ENCODE measurements at places on chromosomes 2 and 18.

- DNase-seq = no peak
These were observed 146.9 kb upstream of the POU3F3 start for GRCh38 chr2:104707056-104707455.

- no peak for DNase-seq
These were observed 15.1 kb upstream of the BOD1L2 start for GRCh38 chr18:57131782-57132181.

GRCh38 chr2:49289711-49290110, 135.4 kb upstream of the FSHR start:
- no peak for DNase-seq

GRCh38 chr2:204625135-204625534, 79.9 kb downstream of the PARD3B start:
- no peak for DNase-seq

GRCh38 chr18:13067124-13067523, 76.0 kb downstream of the CEP192 start:
- DNase-seq = no peak

DNA sequence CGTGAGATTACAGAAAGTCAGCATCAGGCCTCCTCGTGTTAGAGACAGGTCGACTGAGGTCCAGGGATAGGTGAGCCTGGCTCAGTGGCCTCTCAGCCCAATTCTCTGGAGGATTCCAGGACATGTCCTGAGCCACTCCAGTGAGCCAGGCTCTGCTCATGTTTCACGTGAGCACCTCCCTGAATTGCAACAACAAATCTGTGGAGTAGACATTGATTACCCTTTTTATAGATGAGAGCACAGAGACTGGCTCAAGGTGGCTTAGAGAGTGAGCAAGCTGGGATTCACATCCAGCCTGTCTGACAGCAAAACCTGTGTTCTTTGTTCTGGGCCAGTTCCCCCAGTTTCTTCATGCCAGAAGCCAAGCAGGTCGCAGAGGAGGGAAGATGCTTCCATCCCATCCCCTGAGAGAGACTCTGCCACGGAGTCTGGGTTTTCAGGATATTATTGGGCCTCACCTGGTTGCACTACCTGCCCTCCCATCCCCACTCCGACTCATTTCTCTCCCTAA, 46.4 kb downstream of the HS1BP3 start:
- DNase-seq = no peak

DNA sequence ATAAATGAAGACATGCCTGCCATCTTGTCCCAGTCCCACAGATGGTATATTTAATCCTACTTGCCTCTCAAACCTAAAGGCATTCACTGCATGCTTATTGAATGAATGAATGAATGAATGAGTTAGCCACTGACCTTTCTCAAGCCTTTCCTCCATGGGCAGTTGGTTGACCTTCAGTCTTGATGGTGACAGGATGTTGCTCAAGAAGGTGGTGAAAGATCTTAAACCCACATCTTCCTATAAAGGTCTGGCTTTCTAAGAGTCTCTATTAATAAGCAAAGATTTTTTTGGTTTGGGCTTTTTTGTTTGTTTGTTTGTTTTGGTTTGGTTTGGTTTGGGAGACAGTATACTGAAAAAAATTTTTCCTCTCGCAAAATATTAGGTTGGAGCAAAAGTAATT, 41.7 kb downstream of the KIAA2012 start:
- DNase-seq = no peak

- no peak for DNase-seq
These were observed 882.5 kb downstream of the SLC4A3 start for GRCh38 chr2:220509966-220510365.

- DNase-seq = peak; percentile 39
These were observed 909 bp downstream of the TMEM87B start for GRCh38 chr2:112055730-112056625.

DNA sequence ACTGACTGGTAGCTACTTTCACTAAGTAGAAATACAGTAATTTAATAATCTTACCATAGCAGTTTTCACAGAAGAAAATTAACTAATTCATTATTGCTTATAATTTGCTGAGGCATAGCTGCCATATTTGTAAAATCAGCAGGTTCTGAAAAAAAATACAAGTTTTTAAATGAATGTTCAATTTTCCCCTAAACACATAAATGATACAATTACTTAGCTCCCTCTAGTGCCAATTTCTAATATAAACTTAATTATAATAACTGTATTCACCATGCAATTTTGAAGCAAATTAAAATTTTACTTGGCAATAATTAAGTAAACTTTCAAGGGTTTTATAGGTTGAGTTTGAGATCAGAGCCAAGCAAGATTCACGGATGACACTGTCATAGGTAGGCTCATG, 1321.6 kb upstream of the ACVR2A start:
- no peak for DNase-seq

DNA sequence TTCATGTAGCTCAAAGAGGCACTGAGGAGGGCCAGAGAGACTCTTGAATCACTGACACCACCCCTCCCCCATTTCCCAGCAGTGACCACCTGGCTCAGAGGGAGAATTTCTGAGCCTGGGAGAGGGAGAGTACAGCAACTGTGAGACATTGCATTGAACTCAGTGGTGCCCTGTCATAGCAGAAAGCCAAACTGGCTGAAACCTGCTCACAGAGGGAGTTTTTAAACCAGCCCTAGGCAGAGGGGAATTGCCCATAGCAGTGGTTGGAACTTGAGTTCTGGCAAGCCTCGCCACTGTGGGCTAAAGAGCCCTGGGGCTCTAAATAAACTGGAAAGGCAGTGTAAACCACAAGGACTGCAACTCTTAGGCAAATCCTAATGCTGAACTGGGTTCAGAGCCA, 243.1 kb downstream of the ADCYAP1 start:
- no peak for DNase-seq

GRCh38 chr18:13558124-13558523, 168.2 kb downstream of the FAM210A start:
- peak; percentile 42 for DNase-seq

GRCh38 chr2:29940706-29941105, 19.3 kb upstream of the ALK start:
- no peak for DNase-seq

GRCh38 chr18:27609221-27609620, 424.1 kb upstream of the CHST9 start:
- DNase-seq = no peak

- DNase-seq = no peak
These were observed 132.9 kb downstream of the FMNL2 start for GRCh38 chr2:152467677-152468410.

DNA sequence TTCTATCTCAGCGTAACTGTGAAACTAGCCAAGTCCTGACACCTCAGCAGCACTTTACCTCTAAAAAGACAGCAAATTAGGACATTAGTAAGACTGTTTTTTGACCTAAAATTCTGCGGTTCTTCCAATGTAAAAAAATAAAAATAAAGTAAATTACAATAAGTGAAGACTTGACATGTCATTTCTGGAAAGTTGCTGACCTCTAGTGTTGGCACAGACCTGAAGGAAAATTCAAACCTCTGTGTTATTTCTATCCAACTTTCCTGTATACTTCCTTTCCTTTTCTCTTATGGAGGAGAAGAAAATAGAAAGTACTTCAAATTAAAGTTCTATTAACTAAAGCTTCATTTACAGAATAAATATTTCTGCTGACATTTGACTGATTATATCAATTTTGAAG, 110.6 kb downstream of the TMEM182 start:
- DNase-seq = no peak

DNA sequence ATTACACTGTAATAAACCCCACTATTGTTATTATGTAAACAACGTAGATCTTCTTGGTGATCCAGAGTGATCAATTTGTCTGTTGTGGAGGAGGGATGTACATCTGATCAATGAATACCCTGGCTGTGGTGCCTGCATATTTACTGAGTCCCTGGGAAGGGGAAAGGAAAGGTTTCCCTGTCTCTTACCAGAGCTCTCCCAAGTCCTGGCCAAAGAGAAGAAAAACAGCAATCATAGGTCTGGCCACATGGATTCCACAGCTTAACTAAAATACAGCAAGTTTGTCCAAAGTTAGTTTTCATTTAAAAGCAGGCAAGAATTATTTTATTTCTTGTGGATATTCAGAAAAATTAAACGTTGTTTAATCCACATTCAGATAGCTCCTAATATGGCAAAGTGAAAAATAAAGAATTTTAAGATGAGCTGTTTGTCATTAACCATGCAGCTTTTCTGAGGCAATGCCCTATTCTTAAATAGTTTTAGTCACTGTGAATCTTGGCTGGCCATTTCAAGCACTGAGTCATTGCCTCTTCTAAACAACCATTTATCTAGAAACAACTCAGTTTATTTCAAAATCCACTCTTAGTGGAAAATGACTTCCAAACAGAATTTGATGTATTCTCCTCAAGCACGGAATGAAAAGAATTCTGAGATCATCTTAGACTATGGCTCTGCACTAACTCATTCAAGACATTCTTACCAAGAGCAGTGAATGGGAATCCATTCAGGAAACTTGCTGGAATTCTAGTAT, 1004.4 kb upstream of the CDH2 start:
- DNase-seq = no peak

DNA sequence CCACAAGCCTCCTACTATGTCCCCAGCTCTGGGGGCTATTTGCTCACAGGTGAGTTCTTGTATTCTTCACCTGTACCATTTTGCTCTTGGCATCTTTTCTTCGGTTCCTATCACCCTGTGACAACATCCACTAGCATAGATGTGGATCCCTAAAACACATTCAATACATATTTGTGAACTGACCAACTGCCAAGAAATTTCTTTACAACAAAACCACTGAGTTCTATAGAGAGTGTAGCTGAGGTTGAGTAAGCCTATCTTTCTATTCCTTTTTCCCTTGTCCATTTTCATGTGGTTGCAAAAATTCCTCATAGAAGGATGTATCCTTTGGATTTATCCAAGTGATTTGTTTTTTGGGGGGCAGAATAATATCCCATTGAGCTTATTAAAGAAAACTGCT, 192.7 kb upstream of the ITGA4 start:
- DNase-seq = no peak

DNA sequence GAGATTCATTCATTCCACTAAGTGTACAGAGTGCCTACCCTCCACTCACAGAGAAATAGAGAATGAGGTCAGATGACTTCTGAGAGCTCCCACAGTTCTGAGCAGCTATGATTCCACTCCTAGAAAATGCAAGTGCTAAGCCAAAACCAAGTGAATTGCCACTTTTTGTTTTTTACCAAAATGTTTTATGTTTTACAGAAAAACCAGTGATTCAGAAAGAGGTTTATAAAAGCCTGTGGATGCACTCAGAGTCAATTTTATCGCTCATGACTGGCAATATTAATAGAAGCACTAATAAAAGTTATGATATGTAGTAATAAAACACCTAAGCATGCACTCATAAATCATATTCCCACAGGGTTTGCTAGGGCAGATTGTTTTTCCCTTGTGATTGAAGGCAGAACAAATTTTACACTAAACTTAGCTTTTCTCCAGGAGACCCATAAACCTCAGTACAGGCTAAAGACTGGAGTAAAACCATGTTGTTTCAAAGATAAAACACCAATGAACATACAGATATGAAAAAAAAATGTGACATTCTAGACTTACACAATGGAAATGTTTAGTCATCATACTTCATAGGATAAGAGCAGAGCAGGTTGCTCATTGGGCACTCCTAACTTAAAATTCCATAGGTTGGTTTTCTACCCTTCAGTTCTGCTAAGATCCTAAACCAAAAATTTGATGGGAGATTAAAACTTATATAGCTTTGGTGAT, 67.5 kb downstream of the PDK1 start:
- no peak for DNase-seq

- DNase-seq = no peak
These were observed 246.0 kb downstream of the PARD3B start for GRCh38 chr2:204791230-204791629.

DNA sequence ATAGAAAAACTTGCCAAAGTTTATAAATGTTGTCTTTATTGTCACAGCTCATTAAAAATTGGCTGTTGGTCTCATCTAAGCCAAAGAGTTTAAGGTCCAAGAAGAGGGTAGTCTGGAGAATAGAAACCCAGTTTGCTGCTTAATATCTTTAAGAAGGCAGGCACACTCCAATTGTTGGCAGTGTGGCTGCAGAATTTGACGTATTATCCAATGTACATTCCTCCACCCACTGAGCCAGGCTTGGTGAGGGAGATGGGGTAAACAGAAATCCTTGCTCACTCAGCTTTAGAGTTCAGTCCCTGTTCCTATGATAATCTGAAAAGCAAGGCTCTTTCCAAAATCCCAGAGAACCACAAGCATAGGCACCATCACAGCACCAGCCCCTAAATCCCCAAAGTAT, 10.7 kb upstream of the ADD2 start:
- DNase-seq = no peak

- DNase-seq = peak; percentile 26
These were observed 40.6 kb downstream of the TRABD2A start for GRCh38 chr2:84840306-84840705.

DNA sequence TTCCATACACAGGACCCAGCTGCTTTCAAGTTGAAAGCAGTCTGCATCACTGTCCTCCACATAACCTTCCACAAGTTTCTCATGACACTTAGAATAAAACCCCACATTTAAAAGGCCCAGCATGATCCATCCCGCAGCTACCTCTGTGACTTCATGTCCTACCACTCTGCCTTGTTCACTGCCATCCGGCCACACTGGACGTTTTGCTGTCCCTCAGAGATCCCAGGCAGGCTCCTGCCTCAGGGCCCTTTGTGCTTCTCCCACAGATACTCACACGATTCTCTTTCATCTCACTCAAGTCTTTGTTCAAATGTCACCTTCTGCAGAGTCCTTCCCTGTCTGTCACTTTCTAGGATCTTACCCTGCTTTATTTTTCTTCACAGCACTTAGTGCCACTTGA, 232.9 kb upstream of the BOD1L2 start:
- DNase-seq = no peak

- no peak for DNase-seq
These were observed 320.1 kb downstream of the GBX2 start for GRCh38 chr2:235848055-235848454.

DNA sequence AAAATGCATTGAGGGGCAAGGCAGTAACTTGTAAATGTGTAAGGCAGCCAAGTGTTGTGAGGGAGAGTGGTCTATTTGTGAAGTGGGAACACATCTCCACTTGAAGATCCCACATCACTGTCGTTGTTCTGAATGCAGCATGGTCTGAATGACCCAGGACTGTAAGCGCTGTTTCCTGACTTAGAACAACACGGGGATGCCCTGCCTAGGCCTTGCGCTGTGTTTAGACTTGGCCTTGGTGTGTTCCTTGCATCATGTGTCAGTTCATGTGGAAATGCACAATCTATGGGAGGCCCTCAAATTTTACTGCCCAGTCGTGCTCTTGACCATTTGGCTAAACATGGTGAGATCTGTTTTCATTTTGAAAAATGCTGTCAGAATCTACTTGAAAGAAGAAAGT, 205.1 kb downstream of the SOX11 start:
- no peak for DNase-seq

- DNase-seq = no peak
These were observed 245.3 kb upstream of the ID2 start for GRCh38 chr2:8436585-8436984.
